HFFc6 (cell line): ENCODE measurements at places on chromosomes 12 and 14. TPM values are rescaled to one million over a fixed set of nuclear protein-coding genes. Genes with fewer than 3 reads are reported as not detected.

CACNA1C gene
- 7.8 to 11.5 TPM (median 8.8 TPM) in 3 replicates for total RNA-seq

DNA sequence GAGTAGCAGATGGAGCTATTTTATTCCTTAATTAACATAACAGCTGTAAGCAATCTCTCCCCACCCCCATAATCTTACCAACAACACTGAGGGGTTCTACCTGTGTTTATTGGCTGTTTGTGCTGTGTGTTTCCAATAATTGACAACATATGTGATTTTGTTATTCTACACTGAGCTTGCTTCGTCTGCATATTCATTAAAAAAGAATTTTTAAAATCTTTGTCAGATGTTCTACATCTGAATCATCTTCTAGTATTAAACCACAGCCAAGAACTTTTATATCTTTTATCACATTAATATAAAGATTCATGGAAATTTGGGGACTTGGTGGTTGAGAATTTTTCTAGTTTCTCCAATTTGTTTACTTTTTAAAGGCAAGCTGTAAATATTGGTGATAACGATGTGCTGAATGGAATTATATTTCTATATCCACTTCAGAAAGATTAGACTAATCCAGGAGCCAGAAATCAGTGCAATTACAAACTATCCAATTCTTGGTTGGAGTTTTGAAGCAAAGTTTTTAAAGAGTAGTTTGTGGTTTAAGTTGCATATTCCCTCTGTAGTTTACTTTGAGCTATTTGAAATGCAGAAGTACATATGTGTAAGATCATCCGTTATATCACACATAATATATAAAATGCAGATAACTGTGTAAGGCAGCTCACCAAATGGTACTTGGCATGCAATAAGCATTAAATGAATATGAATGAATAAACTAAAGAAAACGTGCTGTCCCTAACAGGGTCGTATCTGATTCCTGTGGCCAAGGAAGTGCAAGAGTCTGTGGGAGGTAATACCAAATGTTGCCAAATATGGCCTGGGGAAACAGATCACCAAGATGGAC is 206.9 kb downstream of the PELI2 start:
- H3K4me1 ChIP-seq = peaks cover 37% of the 10 kb centered on the region
- H3K27me3 ChIP-seq = peaks cover 2% of the 10 kb centered on the region
- H3K27ac ChIP-seq = peak overlapping the region; percentile 83
- peak; percentile 47 for DNase-seq
- H3K4me3 ChIP-seq = peak overlapping the region; percentile 69

DNA sequence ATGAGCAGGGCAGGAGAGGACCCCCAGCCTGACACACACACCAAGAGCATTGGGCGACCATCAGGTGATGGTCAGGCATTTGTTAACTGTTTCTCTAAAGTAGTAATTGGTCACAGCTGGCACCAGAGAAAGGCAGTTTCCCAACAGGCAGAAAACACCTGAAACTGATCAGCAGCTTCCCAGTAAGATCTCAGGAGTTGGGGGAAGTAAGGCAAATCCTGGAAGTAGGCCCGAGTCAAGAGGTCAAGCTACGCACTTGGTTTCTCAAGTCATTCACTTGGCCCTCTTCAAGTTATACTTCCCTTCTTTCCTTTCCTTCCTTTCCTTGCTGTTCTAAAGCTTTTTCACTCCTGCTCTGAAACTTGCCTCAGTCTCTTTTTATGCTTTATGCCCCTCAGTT is 135.8 kb downstream of the SSPN start:
- no peak for DNase-seq
- H3K4me3 ChIP-seq = no peak overlapping the region
- H3K27ac ChIP-seq = no peak overlapping the region
- H3K4me1 ChIP-seq = no peaks in the 10 kb centered on the region
- no peaks in the 10 kb centered on the region for H3K36me3 ChIP-seq
- peaks cover 2% of the 10 kb centered on the region for H3K27me3 ChIP-seq

DNA sequence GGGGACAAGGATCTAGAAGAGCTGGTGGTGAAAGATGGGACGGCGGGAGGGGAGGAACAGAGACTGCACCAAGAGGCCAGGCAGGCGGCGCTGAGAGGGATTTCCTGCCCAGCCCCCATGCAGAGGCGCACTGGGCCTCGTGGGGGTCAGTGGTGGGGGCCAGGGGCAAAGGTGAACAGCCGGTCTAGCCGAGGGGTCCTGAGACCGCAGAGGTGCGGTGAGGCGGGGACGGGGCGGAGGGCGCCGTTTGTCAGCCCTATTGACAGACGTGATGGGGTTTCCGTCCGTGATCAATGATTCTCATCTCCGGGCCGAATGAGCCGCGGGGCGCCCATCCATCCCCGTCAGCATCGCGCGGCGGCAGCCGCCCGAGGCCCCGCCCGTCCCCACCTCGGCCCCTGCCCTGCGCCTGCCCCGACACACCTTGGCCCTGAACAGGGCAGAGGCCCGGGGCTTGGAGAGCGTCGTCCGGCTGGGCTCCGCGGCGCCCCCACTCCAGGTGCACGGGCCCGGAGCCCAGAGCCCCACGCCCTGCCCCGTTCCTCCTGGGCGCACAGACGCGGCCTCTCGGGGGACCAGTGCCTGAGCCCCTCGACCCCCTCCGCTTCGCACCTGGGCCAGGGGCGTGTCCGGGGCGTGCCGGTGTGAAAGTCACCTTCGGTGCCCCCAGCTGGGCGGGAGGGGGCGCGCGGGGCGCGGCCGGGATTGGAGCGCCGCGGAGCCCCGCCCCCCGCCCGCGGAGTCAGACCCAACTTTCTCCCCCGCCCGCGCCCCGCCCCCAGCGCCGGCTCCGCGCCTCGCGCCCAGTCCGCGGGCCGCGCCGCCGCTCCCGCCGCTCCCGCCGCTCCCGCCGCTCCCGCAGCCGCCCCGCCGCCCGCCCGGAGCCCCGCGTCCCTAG is at the start of gene NXPH4:
Gene NXPH4 (plus strand): TSS at position 781 of the 898 bp plus-strand sequence. CDS start 176 bp downstream, outside the sequence.
- peak within 1 kb of the TSS; percentile 39 for H3K27ac ChIP-seq
- H3K36me3 ChIP-seq = 0 out of 2 replicates have a peak, but pooled peaks cover 9% of the 10 kb centered on the region
- peak within 1 kb of the TSS; percentile 79 for H3K4me3 ChIP-seq
- H3K27me3 ChIP-seq = peaks cover 45% of the 10 kb centered on the region
- DNase-seq = no peak

- H3K36me3 ChIP-seq = 0 out of 2 replicates have a peak, but pooled peaks cover 4% of the 10 kb centered on the region
- no peak overlapping the region for H3K4me3 ChIP-seq
- peaks cover 11% of the 10 kb centered on the region; the same call in 1 of the 2 replicates for H3K4me1 ChIP-seq
- H3K27ac ChIP-seq = no peak overlapping the region
- DNase-seq = no peak
- H3K27me3 ChIP-seq = peaks cover 5% of the 10 kb centered on the region
These were observed 107.9 kb downstream of the AKAP6 start for GRCh38 chr14:32436993-32437392.

MMP17 gene
- 23.0 to 30.2 TPM (median 26.3 TPM) in 3 replicates for total RNA-seq

DNA sequence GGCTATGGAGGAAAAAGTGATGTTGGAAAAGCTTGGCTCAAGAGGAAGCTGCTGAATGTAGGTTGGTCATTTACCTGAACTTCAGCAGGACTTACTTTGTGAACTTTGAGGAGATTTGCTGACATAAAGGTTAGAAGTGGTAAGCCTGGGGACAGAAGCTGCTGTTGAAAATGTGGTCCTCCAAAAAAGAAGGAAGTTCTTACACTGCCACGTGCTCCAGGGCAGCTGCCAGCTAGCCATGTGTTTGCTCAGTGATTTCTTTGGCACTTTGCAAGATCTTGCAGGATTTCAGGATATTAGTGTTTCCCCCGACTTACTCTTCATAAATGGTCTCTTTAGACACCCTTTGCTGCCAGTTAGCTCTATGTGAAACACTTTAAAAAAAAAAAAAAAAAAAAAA is 14.8 kb upstream of the DYRK2 start:
- H3K27ac ChIP-seq = no peak overlapping the region
- no peak for DNase-seq
- no peaks in the 10 kb centered on the region for H3K36me3 ChIP-seq
- H3K27me3 ChIP-seq = peaks cover 14% of the 10 kb centered on the region
- no peak overlapping the region for H3K4me3 ChIP-seq
- peaks cover 6% of the 10 kb centered on the region for H3K4me1 ChIP-seq

DNA sequence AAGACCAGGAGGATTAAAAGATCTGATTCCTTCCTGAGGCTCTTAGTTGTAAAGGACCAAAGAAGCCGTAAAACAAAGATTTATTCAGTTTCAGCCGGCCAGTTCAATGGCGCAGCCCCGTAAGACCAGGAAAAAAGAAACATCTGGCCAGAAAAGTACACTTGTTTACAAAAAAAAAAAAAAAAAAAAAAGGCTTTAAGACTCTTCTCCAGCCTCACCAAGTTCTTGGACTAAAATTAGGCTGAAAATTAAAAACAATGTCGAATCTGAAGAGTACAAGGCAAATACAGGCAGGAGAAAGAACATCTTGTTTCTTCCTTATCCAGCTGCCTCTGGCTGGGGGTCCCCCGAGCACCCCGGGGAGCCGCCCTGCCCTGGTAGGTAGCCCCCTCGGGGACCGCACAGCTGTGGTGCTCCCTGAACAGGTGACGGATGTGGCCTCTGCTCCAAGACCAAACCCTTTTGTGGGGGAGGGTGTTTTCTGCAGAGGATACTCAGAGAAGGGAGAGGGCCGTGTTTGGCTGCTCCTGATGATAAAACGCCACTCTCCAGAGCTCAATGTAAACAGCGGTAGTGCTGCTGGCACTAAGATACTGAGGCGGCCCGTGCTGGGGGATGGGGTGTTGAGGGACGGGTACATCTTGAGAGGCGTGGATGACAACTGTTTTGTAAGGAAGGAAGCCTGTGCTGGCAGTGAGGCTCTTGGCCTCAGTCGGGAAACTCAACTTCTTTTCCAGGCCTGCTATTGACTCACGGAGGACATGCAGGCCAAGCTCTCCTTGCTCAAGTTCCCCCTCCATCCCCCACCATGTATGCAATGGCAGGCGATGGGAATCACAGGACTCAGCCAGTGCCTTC is 201.0 kb upstream of the DIO3 start:
- H3K27me3 ChIP-seq = peaks cover 27% of the 10 kb centered on the region
- no peak overlapping the region for H3K4me3 ChIP-seq
- H3K36me3 ChIP-seq = peaks cover under 1% of the 10 kb centered on the region; the same call in 1 of the 2 replicates
- no peak overlapping the region for H3K27ac ChIP-seq
- DNase-seq = no peak
- H3K4me1 ChIP-seq = no peaks in the 10 kb centered on the region

DNA sequence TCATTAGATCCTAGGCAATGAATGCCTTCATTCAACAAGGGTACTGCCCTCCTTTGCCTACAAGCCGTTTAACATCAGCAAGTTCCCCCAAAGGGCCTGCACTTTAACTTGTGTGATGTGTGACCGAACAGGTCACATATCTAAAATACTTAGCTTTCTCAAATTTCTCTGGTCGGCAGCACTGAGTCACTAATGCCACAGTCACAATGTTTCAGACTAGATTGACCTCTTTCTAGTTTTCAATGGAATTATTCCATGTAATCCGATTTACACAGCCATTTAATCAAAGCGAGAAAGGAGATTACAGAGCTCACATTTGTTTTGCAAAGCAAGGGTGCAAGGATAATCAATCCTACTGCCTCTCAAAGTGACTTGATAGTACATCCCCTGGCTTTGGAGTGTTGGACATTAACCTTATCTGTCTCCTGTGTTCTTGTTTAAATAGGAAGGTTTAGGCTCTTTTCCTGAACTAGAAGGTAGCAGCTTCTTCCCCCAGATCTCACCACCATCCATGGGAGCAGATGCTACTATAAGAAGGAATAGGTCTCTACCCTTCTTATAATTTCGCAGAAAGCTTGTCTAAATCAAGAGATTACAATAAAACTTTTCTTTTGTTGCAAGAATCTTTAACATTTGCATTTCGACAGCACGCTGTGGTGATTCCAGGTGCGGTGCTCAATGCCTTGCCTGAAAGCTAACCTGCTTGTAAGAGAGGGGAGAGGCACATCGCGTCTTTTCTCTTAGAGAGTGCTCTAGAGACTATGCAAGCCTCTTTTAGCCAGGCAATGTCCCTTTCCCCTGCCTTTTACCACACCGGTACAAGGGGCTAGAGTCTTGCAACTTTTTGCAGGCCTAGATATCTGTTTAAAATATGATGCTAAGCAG is 1.8 kb downstream of the KITLG start:
- H3K4me3 ChIP-seq = peak overlapping the region; percentile 97
- peak; percentile 18 for DNase-seq
- peaks cover 56% of the 10 kb centered on the region for H3K4me1 ChIP-seq
- H3K36me3 ChIP-seq = no peaks in the 10 kb centered on the region; the same call in 1 of the 2 replicates
- peak overlapping the region; percentile 77 for H3K27ac ChIP-seq

GALNT6 gene
- 72.0 to 93.9 TPM (median 90.0 TPM) in 3 replicates for total RNA-seq

DNA sequence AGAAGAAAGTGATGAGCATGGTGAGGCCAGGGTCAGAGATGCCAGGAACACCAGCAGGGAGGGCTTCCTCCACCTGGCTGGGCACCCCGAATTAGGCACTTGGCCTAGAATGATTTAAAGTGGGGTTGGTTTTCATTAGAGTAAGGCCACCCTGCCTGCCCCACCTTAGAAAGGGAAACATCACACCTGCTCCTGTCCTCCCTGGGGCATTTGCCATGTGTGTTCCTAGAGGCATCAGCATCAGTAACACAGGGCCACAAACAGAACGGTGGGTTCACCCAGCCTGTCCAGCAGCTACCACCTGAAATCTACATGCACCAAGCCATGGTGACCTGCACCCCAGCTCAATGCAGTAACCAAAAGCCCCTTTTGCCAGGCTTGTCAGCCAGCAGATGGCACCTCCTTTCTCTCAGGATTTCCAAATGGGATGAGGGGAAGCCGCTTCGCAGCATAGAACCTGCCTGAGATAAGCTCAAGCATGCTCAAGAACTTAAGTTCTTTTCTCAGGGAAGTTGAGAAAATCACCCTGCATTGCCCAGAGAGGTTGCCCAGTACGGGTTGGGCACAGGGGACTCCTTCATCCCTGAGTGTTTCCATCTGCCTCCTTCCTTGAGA is 338.8 kb downstream of the DPF3 start:
- H3K27me3 ChIP-seq = peaks cover 11% of the 10 kb centered on the region
- peaks cover 29% of the 10 kb centered on the region for H3K4me1 ChIP-seq
- H3K27ac ChIP-seq = no peak overlapping the region

GRCh38 chr12:130013771-130014484 is 110.1 kb upstream of the TMEM132D start:
- H3K27me3 ChIP-seq = peaks cover 3% of the 10 kb centered on the region
- no peak overlapping the region for H3K4me3 ChIP-seq
- no peaks in the 10 kb centered on the region for H3K4me1 ChIP-seq
- no peak for DNase-seq
- H3K36me3 ChIP-seq = no peaks in the 10 kb centered on the region

DNA sequence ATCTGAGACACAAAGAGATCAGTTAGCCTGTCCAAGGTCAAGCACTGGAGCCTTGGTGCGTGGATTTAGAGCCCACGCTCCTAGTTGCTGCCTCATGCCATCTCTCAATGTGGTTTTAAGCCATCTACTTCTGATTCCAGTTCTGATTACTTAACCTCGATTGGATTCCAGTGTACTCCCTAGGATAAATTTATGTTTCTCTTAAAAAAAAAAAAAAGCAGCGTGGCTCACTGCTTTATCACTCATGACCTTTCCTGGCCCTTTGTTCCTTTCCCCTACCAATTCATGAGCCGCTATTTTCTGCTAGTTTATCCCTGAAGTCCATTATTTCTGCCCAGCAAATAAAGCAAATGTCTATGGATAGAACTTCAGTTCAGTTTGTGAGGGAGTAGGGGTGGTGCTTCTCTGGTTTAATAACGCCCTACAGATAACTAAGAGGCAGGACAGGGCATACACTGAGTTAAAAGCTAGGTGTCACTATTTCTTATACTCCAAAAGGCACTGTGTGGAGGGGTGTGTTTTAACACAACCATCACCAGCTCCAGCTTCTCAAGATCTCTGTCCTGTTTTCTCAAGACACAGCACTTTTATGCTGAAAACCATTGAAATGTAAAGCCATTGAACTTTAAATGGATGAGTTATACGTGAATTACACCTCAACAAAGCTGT is 9.8 kb upstream of the PARP11 start:
- H3K27ac ChIP-seq = no peak overlapping the region
- no peak overlapping the region for H3K4me3 ChIP-seq
- no peaks in the 10 kb centered on the region; the same call in none of the 2 replicates for H3K27me3 ChIP-seq
- no peak for DNase-seq
